Midbrain (tissue), 1 donor: ENCODE measurements at places on chromosomes 11 and 22.

GRCh38 chr11:35083181-35083430, 55.9 kb upstream of the CD44 start:
- no peak for DNase-seq

DNA sequence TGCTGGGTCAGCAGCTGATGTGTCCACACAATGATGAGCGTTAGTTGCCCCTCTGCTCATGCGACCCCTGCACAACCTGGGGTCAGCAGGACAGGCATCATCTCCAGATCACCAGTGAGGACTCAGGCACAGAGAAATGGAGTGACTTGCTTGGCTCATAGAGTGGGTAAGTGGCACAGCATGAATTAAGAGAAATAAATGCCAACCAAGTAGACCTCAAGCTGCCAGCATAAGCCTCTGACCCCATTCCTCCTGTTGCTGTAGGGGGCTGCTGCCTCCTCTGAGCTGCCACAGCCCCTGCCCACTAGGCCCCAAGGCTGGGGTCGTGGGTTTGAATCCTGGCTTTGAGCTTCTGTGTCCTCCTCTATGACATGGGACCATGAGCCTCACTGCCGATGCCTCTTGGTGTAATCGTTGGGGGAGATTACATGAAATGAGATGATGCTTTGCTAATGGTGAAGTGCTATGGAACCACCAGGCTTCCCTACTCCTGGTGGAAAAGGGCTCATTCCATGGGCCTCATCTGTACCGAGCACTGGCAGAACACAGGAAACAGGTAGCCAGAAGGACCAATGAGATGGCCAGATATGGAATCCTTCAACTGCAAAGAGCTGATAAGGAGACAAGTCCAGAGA, 33.6 kb downstream of the LRRC32 start:
- DNase-seq, result no peak

- DNase-seq, result no peak
These were observed 988 bp upstream of the FLI1 start for GRCh38 chr11:128692753-128693415.

DNA sequence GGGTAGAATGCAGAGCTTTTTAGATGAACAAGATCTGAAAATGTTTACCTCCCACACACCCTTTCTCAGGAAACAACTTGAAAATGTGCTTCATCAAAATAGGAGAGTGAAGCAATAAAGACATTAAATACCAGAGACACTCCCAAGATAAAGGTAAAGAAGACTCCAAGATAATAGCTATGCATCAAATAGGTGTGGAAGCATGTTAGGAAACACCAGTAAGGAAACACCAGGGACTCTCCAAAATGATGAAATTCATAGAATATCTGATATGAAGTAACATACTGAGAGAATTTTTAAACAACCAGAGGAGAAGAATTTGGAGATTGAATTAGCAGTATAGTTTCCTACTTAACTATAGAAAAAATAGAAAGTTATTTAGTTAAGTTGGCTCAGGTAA, 57.0 kb downstream of the OR10A6 start:
- DNase-seq, result no peak

DNA sequence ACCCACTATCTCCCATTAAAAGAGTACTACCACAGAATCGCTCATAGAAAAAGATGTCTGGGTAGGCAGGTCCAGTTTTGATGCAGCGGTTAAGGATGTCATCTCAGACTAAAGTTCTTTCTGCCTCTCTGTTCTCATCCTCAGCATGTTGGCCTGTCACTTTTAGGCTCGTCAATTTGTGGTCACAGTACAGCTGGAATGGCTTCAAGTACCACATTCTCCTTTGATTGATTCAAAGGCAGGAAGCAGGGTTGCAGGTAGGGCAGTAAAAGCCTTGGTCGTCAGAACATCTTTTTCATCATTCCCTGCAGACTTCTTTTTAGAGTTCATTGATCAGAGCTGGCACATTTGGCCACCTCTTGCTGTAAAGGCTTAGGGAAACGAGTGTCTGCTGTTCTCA, 28.7 kb downstream of the SDHD start:
- no peak for DNase-seq

GRCh38 chr22:46039535-46039934, 62.6 kb upstream of the WNT7B start:
- no peak for DNase-seq

DNA sequence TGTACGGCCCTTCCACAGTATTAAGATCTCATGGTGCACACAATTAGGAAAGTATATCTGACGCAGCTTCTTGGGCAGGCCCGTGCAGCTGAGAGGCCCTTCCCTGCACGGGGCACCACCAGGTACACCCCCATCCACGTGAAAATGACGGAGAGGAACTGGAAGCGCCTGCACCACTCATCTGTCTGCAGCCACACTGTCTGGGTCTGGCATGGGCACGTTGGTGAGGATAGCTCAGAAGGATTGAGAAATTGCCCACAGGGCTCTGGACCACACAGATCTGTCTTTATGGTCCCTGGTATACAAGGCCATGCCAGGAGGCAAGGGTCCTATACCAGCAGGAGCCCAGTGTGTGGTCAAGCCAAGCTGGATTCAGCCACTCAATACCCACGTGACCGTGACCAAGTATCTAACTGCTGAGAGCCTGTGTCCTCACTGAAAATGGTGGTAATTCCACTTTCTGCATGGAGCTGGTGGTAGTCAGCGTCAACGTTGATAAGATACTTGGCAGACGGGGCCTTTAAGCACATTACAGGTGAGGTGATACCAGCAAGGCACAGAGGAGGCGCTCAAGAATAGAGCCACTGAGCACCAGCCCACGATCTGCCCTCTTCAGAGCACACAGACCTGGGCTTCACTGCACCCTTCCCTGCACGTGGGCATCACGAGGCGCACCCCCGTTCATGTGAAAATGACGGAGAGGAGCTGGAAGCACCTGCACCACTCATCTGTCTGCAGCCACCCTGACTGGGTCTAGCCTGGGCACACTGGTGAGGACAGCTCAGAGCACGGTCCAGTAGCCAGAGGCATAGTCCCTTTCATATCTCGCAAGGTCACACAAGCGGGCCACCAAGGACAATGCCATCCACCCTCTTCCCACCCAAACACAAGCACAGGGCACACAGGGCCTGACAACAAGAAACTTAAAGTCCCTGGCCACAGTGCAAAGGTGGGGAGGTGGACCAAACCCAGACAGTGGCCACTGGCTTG, 28.4 kb downstream of the SHANK2 start:
- DNase-seq, result no peak

GRCh38 chr11:75107187-75107586, 10.5 kb upstream of the OR2AT4 start:
- DNase-seq, result no peak

- DNase-seq, result no peak
These were observed 167.1 kb downstream of the C11orf91 start for GRCh38 chr11:33533386-33534052.

DNA sequence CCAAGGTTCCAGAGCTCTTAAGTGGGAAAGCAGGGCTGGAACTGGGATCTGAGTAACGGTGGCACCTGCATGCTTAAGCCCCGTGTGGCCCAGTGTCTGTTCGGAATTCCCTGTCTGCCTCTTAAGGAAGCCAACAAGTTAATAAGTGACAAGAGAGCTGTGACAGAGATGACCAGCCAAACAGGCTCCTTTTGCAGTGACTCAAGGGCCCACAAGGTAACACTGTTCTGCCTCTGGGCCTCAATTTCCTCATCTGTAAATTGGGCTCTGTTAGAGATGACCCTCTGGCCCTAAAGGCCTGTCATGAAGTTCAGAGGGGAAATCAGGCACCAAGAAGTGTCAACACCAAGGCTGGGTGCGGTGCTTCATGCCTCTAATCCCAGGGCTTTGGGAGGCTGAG, 18.6 kb downstream of the USH1C start:
- DNase-seq, result no peak

DNA sequence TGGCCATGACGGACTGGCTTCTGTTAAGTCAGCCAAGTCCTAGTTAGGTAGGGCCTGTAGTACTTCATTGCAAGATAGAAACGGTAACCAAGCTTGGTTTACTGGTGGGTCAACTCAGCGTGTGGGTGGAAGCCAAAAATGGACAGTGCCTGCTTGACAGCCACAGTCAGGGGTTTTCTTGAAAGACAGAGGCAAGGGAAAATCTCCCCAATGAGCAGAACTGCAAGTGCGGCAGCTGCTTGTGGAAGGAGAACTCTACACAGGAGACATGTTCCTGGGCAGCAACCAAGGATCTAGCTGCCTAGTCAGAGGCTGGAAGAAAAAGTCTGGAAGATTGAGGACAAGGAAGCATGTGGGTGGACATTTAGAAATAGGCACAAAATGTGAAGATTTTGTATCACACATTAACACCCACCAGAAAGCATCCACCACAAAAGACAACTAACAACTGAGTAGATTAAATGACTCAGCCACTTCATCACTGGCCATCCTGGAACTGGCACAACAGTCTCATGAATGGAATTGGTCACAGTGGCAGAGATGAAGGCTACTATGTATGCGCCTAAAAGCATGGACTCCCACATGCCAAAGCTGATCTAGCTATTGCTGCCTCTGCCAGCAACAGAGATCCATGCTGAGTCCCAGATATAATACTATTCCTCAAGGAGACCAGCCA, 40.9 kb upstream of the SCUBE2 start:
- no peak for DNase-seq
